NCI-H345 (cell line): ENCODE measurements at places on chromosomes 4 and X.

DNA sequence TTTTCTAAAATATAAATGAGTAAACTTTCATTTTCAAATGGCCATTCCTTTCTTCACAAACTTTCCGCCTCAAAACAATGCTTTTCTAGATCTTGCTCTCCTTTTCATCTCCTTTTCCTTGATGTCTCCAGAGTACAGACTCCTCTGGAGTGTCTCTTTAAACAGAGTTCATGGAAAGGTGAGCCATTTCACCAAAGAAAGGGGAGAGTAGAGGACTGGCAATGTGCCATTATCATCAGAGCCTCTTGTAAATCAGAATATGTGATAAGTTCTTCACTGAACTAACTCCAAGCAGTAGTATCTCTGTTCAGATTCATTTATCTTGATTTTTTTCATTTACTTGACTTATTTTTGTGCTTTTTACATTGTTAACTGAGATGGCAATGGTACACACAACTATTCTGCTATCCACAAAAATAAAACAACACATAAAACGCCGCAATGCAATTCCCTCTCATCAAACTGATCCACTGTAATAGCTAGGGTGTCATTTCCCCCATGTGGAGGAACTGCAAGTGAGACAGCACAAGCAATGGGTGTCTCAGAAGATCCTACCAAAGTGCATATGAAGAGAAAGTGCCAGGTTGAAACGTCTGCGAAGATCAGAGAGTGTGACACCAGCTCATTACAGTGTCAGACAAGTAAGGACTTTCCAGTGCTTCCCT lies 125.4 kb downstream of the RASL11B start:
- no peak for DNase-seq

GRCh38 chr4:121555315-121556107 lies 141.3 kb downstream of the ANXA5 start:
- DNase-seq = no peak

DNA sequence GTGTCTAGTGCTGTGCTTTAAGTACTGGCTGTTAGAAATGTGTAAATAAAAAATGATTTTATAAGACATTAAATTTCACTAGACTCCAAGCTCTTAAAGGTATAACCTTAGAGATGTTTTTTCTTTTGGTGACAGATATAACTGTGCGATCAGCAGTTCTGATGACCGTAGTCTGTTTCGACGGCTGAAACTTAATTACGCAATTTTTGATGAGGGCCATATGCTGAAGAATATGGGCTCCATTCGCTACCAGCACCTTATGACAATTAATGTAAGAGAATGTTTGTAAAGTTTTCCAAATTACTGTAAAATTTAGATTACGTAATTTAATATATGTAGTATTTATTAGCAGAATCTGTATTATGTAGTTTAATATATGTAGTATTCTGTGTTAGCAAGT lies 66.4 kb downstream of the HPGDS start:
- DNase-seq = no peak

- DNase-seq = no peak
Observed at GRCh38 chrX:100447655-100448397, 37.8 kb upstream of the PCDH19 start.

GRCh38 chrX:48663241-48663640 lies 20.4 kb upstream of the WAS start:
- no peak for DNase-seq

- peak; percentile 14 for DNase-seq
Observed at GRCh38 chrX:30735839-30736238, 82.6 kb downstream of the GK start.

DNA sequence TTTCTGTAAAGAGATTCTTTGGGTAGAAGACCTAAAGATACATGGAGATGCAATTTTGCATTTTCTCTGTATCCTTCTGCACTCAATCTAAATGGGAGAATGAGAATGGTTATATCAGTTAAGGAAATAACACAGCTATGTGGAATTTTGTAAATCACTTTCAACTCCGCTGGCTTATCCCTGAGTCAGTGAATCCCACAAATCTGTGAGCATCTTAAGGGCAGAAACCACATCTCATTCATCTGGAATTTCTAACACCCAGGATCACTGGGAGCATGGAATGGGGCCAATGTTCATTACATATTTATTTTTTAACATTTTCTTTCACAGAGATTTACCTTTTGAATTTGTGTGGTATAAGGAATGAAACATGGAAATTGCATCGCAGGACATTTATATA lies 167.8 kb downstream of the CFAP47 start:
- no peak for DNase-seq

- no peak for DNase-seq
Observed at GRCh38 chrX:154477891-154478477, 1.1 kb downstream of the LAGE3 start.

DNA sequence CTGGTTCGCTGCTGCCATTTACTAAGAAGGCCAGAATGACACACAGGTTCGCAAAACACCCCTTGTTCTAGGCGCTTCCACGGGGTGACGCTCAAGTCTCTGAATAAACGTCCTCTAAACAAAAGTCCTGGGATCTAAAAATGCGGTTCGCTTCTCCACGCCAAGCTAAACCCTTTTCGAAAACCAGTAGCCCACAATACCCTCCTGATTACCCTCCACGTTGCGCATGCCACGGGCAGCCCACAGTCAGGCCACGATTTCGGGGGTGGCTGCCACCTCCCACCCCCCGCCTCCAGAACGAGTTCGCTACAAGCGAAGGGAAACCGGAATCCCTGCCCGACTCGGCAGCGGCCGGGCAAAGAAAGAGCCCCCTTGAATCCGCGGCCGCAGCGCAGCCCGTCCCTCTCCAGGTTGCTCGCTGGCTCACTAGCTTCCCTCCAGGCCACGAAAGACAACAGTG lies 423 bp downstream of the RPL39 start:
- peak; percentile 31 for DNase-seq

DNA sequence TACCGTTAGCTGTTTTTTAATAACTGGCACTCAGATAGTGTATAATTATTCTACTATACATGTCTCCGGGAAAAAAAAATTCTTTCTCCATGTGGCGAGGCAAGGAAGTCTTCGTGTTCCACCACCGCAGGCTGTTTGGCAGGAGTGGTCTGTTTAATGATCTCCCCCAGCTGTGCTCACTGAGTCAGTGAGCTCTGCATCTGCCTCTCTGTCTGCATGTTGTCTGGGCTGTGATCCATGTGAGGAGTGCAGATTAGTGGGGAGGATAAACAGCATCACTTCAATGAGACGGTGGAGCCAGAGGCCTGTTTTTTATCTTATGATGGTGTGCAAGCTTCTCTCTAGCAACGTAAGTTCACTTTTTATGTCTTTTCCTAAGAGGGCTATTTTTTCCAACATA lies 69.8 kb downstream of the RPS3A start:
- peak; percentile 23 for DNase-seq
